Astrocyte (in vitro differentiated cells and primary cell): ENCODE measurements at places on chromosomes 6 and 20.

- peak; percentile 13 for DNase-seq
Measured at GRCh38 chr6:24492475-24492874, 2.3 kb upstream of the ALDH5A1 start.

- no peak for DNase-seq
Measured at GRCh38 chr20:1800180-1800579, 95.0 kb upstream of the SIRPA start.

DNA sequence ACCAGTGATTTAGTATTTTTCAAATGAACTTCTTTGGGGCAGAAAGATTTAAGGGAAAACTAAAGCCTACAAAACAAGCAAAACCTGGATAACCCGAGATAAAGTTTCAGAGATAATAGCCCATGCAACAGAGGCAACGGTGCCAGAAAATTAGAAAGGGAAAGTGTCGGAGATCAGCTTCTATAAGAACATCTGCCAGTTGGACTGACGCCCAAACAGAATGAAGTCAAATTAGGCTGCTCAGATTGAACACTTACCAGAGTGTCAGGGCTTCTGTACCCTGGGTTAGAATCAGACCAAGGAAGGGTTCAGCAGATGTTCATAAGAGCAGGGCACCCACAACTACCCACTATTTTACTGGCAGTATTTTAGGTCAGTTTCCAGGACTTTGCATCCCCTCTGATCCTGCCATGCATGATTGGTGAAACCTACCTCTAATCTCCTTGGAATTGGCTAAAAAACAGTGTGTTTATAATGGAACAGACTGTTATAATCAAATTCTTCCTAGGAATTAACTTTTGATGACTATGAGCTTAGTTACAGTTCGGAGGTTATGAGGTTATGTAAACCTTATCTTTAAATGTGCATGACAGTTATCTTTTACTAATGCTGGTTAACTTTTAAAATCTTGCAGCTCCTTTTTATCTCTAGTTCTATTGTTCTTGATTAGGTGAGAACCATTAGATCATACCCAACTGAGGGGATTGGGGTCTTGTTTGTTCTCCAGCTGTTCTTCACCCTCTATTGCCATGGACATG, 13.1 kb downstream of the BMP2 start:
- DNase-seq, result no peak

GRCh38 chr20:63628246-63628975, 1.5 kb upstream of the GMEB2 start:
- DNase-seq, result peak; percentile 38

DNA sequence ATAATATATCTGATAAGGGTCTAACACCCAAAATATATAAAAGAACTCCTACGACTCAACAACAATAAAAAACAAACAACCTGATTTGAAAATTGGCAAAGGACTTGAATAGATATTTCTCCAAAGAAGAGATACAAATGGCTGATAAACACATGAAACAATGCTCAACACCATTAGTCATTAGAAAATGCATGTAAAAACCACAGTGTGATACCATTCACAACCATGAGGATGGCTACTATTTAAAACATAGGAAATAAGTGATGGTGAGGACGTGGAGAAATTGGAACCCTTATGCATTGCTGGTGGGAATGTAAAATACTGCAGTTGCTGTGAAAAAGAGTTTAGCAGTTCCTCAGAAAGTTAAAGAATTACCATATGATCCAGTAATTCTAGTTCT, 41.4 kb downstream of the PTGIS start:
- DNase-seq, result no peak

DNA sequence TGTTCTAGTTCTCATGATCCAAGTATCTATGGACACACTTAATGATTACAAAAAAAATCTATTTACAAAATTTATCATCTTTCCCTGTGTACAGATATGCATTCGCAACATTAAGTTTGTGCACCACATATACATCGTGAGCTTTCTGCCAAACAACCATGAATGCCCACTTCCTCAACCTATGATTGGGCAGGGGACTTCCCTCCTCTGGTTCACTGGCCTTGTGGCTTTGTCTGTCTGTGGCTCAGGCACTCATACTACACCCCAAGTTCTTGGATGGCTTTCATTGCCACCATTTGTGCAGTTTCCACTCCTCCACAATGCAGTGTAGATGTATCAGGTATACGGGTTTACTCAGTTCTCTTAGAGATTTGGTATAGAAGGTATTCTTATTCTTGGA, 74.9 kb downstream of the HS3ST5 start:
- no peak for DNase-seq
